Stimulated activated CD4-positive, alpha-beta T cell treated with anti-CD3 and anti-CD28 coated beads, Interleukin-15, amount 100 ng/mL, for 1 hour (primary cell): ENCODE measurements at places on chromosomes 13 and 19.

GRCh38 chr13:27853335-27853734 is 61.1 kb downstream of the GSX1 start:
- DNase-seq, result no peak

DNA sequence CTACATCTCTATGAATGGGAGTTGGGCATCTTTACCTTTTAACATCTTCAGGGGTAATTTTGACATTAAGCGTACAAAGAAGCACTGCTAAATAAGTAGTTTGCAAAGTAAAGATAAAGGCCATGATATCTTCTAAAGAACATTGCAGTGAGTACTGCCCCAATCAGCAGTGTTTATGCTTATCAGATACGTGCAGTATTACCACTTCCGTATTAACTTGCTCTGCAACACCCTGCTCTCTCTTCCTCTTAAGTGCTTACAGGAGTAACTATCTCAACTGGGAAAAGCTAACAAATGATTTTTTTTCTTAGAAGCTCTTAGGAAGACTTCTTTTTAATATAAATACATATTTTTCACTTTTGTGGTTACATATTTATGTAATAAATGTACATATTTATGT is 793.7 kb upstream of the SLC10A2 start:
- no peak for DNase-seq

GRCh38 chr13:114044486-114044885 is 70.6 kb upstream of the C13orf46 start:
- no peak for DNase-seq

GRCh38 chr13:48551329-48551728 is 18.4 kb upstream of the RCBTB2 start:
- DNase-seq, result no peak

GRCh38 chr19:52296400-52296772 is 583 bp upstream of the ZNF480 start:
- no peak for DNase-seq

DNA sequence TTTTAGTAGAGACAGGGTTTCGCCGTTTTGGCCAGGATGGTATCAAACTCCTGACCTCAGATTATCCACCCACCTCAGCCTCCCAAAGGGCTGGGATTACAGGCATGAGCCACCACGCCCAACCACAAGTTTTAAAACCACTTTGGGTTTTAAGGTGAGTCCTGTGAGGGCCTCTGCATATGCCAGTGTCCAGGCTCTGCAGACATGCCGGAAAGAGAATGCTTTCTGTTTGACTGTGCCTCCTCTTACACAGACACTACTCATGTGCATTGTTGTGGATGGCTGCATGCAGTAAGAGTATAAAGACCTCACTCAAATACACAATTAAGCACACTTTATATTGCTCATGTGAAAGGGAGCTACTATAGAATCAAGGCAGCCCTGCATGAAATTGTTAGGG is 20.8 kb upstream of the SLC25A30 start:
- no peak for DNase-seq
